AG08395 (cell line): ENCODE measurements at places on chromosomes 2 and 18.

DNA sequence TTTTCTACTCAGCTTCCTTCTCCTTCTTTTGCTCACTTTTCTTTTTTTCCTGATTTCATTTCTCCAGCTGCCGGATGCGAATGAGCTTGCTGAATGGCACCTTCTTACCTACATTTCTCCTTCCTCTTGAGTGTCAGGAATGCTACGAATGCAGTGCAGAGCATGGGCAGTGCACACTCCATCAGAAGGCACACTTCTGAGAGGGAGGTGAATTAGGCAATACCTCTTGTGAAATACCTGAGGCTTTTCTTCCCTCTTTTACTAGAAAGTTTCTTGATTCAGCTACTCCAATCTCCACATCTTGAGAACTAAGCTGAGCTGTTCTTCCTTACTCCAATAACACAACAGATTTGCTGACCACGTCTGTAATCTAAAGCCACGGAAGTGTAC lies 51.1 kb downstream of the PLEKHM3 start:
- DNase-seq = no peak

DNA sequence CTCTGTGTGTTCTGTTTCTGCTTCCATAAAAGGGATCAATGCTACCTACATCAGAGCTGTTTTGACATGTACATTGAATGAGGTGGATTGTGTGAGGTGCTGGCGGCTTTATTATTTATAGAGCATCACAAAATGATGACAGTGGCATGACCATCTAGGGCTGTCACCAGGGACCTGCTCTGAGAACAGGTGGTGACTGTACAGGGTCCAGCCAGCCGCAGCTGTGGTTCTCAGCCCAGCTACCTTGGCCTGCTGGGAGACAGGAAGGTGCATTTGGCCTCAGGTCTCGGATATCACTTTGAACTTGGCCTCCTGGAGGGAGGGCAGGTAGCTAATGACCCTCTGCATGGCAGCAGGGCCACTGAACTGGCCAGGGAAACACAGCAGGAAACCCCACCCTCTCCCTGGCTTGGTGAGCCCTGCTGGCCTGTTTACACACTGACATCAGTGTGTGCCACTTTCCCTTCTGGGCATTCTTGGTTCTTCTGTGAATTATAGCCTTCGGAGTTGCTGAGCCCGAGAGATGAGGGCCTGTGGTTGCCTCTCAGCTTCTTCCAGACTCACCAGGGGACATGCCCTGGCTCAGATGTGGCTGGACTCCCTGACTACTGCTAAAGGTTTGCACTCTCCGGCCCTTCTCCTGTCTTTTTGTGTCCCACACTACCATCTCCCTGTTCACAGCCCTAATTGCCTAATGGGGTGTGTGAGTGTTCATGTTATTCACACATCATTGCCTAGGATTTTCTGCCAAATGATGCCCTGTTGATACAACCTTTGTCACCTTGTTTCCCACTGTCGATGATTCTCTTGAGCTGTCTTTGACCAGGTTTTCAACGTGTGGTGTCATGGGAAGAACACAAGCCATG lies 109.2 kb upstream of the RAB12 start:
- DNase-seq = no peak

GRCh38 chr18:42310956-42311355 lies 355.9 kb downstream of the PIK3C3 start:
- DNase-seq = peak; percentile 39

GRCh38 chr2:10331027-10331701 lies 28.5 kb downstream of the HPCAL1 start:
- no peak for DNase-seq

DNA sequence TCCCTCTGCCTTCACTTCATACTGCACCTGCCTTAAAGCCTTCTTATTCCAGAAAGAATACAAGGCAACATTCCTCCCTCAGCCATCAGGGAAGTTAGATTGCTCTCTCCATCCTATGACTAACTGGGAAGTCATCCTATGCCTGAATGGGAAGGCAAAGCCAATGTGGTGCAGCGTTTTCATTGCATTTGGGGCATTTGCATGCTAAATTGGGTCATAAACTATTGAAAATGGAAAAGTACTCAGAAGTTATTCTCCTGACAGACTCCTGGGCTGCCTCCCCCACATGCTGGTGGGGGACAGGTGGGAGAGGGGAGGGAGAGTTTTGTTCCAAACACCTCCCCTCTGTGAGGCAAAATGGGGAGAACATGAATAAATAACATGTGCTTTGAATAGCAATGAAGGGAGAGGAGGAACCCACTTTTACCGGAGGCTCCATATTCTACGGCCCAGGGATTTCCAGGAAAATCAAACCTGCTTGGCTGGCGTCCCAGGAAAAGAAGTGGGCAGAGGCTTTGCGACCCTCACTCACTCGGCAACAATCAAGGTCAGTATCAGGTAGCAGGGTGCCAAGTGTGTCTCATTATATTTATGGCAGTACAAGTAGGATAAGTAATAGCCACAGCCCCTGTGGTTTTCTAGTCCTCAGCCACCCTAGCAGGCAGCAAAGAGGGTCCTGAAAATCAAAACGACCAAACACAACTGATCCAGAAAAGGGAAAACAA lies 84.1 kb downstream of the BOD1L2 start:
- DNase-seq = no peak

GRCh38 chr2:214412679-214413078 lies 1.8 kb downstream of the VWC2L start:
- DNase-seq = no peak

DNA sequence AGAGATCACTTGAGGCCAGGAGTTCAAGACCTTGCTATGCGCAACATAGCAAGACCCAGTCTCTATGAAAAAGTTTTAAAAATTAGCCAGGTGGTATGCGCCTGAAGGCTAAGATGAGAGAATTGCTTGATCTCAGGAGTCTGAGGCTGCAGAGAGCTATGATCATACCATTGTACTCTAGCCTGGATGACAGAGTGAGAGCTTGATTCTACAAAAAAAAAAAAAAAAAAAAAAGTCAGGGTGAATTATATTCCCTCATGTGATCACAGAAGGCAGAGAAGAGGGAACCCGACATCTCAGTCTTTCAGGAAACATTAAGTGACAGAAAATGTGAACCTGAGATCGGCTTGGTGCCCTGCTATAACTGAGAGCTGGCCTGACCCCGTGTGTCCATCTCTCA lies 171.2 kb upstream of the MSH6 start:
- no peak for DNase-seq

- DNase-seq = no peak
These were observed 42.4 kb downstream of the ADCY3 start for GRCh38 chr2:24877646-24878045.

DNA sequence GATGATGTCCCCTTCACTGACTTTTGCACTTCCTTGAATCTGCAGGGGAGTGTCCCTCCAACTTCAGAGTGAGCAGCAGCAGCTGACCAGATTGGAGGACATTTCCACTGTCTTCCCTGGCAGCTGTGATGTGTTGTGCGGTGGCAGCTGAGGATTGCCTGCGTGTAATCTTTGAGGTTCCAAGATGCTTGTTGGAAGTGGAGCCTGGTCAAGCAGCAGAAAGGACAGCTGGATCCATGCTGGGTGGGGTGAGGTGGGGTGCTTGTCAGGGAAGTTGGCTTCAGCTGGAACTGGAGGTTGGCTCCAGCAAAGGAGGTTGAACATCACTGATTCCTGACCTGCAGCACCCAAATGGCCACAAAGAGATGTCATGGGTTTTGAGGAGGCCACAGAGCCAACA lies 64.8 kb downstream of the ST3GAL5 start:
- DNase-seq = no peak

DNA sequence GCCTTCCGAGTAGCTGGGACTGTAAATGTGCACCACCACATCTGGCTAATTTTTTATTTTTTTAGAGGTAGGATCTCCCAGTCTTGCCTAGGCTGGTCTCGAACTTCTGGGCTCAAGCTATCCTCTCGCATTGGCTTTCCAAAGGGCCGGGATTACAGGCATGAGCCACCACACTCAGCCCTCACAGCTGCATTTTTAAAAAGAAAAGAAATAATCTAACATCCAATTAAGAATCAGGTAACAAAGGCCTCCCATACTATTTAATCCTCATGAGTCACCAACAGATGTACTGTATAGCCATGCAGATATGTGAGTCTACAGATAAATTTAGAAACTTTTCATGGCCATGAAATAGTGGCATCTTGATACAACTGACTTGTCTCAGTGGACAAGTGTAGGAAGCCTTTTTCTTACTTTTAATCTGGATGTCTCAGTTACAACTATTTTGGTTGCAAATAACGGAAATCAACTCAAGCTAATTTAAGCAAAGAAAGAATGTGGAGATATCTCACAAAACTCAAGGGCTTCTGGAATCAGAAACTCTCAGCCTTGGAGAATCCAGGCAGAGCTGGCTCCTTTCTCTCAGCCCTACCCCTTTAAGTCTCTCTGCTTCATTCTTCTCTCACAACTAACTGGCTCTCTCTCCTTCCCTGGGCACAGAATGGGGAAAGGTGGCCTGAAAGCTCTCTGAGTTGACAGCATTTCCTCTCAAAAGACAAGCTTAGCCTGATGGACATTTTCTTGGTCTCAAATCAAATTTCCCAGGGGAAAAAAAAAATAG lies 12.8 kb upstream of the PPM1B start:
- DNase-seq = no peak

DNA sequence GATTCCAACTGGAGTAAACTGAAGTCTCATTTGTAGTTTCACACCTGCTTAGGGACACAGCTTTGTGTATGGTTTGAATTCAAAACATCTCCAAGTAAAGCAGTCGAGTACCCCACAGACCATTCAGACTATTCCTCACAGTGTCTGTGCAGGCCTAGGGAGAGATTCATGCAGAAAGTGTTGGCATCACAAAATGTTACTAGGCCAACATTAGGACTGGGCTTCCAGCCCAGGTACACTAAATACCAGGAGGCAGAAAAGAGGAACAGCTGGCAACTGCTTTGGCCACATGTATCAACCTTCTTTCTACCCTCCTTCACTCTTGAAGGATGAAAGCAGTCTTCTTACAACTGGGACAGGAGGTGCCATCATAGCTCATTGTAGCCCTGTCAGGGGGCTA lies 270.4 kb upstream of the TMEFF2 start:
- DNase-seq = no peak

DNA sequence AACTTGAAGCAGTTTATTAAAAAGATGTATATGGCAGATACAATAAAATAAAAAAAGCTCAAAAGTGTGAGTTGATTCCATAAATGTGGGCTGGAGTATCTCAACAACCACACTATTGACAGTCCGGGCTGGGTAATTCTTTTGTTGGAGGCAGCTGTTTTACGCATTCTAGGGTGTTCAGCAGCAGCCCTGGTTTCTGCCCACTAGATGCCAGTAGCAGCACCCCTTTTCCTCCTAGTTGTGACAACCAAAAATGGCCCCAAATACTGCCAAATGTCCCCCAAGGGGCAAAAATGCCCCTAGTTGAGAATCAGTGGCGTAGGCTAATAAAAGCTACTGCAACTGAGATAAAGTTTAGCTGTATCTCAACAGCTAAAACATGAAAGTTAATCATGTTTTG lies 44.8 kb downstream of the CHMP3 start:
- DNase-seq = peak; percentile 10

- no peak for DNase-seq
These were observed 195.7 kb downstream of the CDH20 start for GRCh38 chr18:61528961-61529360.

DNA sequence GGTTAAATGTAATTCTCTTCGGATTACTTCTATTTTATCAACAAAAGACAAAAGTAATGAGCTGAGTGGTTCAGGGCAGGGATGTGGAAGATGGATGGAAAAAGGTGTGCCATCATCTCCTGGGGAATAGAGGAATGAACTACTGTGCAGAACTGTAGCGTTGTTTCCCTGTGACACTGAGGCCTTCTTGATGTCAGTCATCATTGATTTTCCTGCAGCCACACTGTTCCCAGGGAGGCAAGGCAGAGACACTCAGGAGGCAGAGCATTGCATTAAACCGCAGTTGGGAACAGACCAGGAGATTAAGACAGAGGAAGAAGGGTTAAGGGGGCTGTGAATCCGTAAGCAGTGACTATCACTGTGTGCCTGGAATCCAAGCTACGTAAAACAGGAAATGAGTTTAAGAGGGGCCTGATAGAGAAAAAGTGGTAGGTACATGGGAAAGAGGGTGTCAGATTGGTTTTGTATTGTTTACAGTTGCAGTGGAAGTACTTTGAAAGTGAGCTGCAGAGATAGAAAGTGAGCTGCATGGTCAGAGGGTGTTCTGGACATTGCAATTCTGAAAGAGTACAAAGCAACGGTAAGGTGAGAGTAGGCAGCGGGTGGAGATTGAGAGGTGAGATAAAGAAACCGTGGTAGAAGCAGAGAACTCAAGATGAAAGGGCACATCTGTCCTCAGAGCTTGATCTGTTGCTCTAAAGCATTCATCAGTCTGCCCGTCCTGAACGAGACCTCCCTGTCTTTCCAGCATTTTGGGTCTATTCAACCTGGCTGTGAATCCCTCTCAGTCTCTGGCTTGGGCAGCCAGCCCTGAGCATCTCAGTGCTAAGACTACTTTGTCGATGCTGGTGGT lies 793.4 kb upstream of the CELF4 start:
- no peak for DNase-seq

GRCh38 chr2:25528173-25528572 lies 145.2 kb downstream of the DTNB start:
- peak; percentile 69 for DNase-seq

GRCh38 chr2:82740527-82740926 lies 1718.6 kb downstream of the SUCLG1 start:
- DNase-seq = no peak

- peak; percentile 10 for DNase-seq
These were observed 69.0 kb downstream of the BABAM2 start for GRCh38 chr2:27959496-27959895.

GRCh38 chr18:11163665-11164064 lies 14.3 kb upstream of the PIEZO2 start:
- DNase-seq = no peak

- no peak for DNase-seq
These were observed 11.3 kb downstream of the CMPK2 start for GRCh38 chr2:6854416-6854815.

DNA sequence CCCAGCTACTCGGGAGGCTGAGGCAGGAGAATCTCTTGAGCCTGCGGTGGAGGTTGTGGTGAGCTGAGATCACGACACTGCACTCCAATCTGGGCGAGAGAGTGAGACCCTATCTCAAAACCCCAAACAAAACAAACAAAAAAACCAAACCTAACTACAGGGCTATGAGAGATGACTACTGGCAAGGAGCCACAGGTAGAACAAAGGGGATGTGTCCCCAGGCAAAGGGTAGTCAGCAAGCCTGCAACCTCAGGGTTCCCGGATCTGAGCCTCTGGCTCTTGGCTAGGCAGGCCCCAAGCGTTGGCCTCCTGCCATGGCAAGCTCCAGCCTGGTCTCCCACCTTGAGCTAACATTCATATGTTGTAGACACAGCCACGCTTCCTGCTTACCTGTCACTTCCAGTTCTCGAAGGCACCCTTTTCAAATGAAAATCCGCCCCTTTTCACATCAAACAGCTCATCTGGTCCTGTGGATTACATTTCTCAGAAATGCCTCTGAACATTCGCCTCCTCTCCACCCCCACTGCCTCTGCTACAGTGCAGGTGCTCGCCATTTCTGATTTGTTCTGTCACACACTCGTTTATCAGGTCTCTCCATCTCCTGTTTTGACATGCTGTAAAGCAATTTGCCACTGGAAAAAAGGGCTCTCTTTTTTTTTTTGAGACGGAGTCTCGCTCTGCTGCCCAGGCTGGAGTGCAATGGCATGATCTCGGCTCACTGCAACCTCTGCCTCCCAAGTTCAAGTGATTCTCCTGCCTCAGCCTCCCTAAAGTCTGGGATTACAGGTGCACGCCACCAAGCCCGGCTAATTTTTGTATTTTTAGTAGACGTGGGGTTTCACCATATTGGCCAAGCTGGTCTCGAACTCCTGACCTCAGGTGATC lies 13.1 kb upstream of the ACTR3 start:
- DNase-seq = no peak
